HCT116 (cell line): ENCODE measurements at places on chromosomes 12 and 14.

DNA sequence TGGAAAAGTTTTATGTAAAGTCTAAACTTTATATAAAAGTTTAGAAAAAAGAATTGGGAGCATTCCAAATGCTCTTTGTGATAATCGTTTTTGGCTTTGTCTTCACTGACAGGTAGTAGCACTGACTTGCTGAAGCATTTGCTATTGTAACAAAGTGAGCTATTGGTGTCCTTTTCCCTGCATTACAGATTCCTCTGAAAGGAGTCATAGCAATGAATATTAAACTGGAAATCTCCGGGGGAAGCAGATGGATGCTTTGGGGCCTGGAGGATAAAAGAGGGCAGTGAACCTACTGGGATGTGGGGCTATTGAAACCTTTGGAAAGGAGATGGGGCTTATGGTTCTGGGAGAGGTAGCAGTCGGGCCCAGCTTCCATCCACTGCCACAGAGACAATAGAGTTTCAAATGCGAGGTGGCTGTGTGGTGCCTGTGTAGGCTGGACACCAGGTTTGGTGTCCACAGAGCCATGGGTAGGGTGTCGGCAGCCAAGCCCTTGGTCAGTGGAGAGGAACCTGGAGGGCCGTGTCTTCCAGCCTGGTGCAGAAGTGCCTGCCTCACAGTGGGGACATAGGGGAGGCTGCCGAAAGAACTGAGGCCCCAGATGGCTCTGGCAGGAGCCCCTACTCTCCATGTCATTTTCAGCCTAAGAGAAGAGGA lies 10.1 kb downstream of the GSG1 start:
- DNase-seq: no peak

GRCh38 chr12:19624491-19624890 lies 185.2 kb downstream of the AEBP2 start:
- DNase-seq: no peak

DNA sequence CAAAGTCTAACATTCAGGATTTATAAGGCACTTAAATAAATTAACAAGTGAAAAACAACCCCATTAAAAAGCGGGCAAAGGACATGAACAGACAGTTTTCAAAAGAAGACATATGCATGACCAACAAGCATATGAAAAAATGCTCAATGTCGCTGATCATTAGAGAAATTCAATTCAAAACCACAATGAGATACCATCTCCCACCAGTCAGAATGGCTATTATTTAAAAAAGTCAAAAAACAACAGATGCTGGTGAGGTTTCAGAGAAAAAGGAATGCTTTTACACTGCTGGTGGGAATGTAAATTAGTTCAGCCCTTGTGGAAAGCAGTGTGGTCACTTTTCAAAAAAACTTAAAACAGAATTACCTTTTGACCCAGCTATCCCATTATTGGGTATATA lies 60.7 kb upstream of the BDKRB2 start:
- DNase-seq: no peak

DNA sequence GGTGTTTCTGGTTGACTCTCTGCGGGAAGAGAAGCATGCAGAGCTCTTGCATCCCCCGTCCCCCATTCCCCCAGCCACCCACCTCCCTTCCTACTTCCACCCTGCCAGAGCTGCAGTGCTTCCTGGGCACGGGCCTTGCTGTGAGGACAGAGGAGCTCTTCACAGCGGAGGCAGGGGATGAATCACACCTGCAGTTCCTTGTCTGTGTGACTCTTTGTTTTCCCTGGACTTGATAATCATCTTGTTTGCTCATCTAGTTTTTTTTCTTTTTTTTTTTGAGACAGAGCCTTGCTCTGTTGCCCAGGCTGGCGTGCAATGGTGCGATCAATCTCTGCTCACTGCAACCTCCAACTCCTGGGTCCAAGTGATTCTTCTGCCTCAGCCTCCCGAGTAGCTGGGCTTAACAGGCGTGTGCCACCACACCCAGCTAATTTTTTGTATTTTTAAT lies 27.8 kb downstream of the ANKRD9 start:
- peak; percentile 21 for DNase-seq

DNA sequence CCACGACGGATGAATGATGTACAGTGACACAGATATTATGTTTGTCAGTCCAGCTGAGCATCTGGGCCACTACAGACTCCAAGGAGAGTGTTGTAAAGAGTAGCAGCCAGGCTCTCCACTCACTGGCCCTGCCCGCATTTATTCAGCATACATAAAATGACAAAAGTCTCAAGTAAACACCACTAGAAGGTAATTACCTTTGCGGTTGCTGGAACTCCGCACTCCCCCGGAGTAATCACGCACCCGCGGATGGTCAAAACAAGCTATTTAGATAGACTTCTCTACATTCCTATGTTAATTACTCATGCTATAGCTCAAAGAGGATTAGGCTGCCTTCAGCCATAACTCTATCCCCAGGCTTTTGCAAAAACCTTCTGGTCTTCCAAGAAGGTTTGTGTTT lies 18.8 kb upstream of the STRAP start:
- no peak for DNase-seq

DNA sequence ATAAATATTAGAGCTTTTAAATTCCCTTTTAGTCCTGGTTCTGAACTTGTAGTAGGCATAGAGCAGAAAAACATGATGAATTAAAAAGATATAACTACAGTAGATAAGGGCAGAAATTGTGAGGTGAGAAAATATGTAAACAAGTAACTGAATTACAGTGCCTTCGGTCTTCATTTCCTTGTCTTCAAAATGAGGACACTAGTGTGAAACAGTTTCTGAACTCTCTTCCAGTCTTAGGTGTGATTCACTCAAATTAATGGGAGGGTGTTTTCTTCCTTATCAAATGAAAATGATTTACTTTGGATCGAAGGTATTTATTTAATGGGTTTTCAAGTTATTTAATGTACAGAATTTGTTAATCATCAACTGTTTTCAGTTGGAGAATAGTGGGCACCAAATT lies 1.5 kb downstream of the FGD4 start:
- no peak for DNase-seq

DNA sequence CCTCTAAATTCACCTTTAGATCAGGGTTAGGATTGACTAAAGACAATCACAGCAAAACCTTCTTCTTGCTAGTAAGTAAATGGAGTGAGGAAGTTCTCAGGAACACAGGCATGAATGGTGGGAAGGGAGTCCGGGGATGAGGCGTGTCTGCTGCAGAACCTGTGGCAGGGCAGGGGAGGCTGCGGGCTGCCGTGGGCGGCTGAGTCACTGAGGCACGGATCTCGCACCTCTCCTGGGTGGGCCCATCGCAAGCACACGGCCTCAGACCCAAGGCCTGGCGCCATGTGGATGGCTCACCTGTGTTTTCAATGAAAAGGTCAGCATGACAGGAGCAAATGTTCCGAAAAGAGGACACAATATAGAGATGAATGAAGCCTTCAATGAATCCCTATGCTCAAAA lies 85.4 kb downstream of the PIWIL1 start:
- no peak for DNase-seq

- DNase-seq: no peak
These were observed 156.0 kb downstream of the MED13L start for GRCh38 chr12:116121453-116121871.

DNA sequence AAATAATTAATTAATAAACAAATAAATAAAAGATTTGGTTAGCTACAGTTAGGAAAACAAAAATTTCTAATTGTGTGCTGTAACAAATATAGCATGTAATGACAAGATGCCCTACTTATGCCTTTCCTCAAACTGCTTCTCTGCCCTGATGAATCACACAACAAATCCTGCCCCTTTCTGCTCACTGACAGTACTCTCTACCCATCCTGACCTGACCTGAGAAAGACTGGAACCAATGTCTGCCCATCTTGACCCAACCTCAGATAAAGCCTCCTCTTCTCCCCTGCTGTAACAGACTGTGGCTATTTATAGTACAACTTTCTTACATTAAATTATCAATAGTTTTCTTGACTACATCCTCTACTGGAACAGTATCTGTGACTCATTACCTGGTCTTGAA lies 43.7 kb downstream of the PPP1R13B start:
- DNase-seq: no peak

DNA sequence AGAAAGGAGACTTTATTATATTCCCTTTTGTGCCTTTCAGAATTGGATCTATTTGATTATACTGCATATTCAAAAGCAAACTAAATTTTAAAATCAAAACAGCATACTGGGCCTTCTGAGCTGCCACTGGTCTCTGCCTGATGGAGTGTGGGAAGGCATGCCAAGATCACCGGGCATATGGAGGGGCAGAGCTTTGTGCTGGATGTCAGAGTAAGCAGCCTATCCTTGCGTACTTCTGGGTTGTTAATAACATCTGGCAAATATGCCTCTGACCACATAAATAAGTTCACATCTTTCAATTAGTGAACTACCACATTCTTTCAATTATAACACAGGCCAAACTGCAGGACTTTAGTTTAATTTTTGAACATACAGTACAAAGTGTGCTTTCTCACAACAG lies 18.3 kb downstream of the MLH3 start:
- DNase-seq: no peak

DNA sequence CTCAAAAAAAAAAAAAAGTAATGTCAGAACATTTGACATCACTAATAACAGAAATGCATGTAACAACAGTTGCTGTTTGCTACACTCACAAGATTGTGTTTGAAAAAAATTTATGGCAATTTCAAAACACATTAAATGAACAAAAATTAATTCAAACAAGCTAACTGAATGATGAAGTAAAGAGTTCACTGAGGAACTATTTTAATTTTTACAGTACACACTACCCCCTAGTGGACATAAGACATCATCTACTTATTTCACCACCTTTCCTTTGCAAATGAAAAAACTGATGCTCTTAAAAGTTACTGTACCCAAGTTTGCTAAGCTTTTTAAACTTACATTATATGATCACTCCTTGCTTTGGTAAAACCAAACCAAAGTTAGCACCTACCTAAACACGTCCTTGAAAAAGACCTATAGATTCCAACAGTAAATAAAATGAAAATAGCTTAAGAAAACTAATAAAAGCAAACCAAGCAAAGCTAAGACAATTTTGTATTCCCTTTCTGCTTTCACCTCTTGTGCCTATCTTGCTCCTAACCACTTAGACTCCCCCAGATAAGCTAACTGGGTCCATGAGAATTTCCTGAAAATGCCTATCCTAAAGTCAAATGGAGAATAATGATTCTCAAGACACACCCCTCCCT lies 22.2 kb downstream of the UBE2N start:
- no peak for DNase-seq

- no peak for DNase-seq
These were observed 913.5 kb downstream of the VRK1 start for GRCh38 chr14:97710726-97711125.

DNA sequence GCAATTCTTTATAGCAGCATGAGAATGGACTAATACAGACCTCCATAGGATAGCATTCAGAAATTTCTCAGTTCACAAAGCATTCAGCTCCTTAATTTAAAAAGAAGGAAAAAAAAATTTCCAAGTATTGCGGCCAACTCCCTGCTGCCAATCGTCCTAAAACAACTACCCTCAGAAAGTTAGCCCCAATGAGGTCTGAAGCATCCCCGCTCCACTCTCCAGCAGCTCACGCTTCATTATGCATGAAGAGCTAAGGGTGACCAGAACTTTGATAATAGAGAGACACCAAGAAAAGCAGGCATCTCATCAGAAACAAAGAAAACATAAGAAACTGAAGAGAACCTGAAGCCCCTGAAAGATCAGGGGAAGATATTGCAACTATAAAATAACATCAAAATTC lies 172.8 kb upstream of the NUDT4 start:
- DNase-seq: no peak

DNA sequence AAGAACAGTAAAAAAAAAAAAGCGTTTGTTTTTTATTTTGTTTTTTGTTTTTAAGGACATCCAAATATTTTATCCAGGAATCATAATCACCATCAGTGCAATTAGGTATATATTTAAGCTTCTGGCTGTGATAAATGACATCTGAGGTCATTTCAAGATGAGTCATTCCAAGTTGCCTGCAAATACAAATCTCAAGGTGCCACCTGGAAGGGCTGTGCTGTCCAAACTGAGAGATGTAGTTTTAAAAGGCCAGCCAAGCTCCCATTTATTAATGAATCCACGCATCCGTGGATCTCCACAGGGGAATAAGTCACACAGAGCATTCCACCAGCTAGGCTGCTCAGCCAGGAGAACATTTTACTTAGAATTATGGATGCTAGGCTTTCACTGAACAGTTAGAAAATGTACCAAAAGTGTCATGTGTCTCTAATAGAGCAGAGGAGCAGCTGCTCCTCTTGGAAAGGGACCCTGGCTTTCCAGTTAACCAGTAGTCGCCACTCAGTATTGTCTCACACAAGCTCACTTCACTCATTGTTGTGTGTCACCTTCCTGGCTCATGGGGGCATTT lies 1151.4 kb upstream of the TMEM132C start:
- no peak for DNase-seq

GRCh38 chr12:105948331-105948730 lies 190.4 kb downstream of the NUAK1 start:
- no peak for DNase-seq

- no peak for DNase-seq
These were observed 151.7 kb upstream of the AMIGO2 start for GRCh38 chr12:47231456-47231855.

DNA sequence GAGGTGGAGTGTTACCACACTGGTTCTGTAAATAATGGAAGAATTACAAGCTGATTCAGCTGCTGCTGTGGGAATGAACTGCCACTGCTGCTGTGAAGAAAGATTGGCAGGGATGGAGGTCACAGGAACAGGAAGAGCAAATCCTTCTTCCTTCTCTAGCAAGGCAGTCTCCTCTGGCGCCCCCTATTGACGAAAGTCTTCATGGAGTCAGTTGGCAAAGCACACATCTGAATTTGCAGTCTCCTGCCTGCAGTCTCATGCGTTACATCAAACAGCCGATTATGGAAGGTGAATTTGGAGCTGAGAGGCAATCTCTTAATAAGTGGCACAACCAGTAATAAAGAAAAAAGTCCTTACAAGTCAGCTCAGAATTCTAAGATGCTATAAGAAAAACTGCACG lies 106.0 kb upstream of the TMTC1 start:
- DNase-seq: peak; percentile 52

DNA sequence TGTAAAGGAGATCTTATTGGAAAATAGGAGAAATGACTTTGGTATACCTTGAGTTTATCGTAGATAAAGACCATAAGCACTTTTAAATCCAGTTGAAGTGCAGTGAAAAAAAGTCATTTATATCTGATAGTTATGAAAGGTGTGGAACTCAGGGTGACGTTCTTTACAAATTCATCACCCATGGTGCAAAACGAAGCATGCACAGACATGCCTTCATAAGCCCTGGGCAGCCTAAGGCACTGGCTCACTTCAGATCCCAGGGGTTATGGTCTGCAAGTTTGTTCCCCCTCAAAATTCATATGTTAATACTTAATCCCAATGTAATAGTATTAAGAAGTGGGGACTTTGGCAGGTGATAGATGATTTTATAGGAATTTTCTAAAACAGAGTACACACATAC lies 1216.4 kb upstream of the USP15 start:
- no peak for DNase-seq

DNA sequence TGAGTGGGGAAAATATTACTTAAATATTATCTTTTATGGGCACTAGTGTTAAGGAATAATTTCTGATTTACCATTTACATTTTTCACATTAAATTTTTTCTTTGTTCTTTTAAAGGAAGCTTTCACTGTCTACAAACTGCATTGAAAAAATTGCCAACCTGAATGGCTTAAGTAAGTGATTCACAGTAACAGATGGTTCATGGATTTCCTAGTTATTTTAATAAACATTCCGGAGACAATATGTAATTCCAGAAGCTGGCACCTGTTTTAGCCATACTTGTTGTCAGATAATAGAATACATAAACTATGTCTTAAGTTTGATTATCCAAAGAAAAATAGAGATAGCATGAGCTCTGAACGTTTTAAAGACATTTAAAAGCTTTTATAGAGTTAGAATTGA lies 17.1 kb downstream of the DNAL1 start:
- no peak for DNase-seq

GRCh38 chr12:120230974-120231315 lies 30.0 kb upstream of the RPLP0 start:
- no peak for DNase-seq
